Panc1 (cell line): ENCODE measurements at places on chromosomes 2 and 18.

DNA sequence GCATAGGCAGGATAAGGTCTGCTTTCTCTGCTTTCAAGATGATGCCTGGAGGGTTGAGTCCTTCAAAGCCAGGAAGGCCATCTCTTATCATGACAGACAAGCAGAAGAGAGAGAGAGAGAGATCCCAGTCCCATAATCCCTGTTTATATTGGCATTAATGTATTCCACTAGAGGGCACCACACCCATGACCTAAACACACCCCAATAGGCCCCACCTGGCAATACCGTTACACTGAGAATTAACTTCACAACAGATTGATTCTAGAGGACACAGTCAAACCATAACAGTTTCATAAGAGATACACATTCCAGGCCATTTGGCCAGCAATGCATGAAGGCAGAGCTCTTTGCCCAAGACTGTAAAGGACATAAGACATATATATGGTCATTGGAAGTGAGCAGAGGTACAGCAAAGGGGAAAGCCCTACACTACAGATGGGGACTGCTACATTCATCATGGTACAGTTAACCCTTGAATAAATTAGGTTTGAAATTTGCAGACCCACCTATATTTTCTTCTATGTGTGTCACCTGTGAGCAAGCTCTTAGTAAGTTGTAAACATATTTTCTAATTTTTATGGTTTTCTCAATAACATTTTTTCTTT, 1516.1 kb downstream of the RPIA start:
- no peak for DNase-seq

DNA sequence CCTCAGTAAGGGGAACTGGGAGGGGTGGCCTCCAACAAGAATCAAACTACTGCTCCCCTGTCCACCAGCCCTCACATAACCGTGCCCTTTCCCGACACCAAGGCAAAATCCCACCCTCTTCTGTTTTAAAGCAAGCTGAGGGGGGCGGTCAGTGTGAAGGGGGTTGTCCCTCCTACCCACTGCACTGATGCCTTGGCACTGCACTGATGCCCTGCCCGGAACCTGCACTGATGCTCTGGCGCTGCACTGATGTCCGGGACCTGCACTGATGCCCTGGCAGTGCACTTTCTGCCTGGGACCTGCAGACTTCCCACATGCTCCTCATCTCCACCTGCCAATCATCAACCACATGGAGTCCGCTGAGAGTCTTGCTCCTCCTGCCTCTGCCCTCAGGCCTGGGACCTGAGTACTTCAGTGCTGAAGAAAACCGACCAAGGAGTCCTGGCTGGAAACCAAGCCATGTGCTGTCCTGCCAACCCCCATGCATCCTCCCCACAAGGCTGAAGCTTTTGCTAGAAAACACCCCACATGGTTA, 179.5 kb downstream of the SMAD2 start:
- DNase-seq: no peak

DNA sequence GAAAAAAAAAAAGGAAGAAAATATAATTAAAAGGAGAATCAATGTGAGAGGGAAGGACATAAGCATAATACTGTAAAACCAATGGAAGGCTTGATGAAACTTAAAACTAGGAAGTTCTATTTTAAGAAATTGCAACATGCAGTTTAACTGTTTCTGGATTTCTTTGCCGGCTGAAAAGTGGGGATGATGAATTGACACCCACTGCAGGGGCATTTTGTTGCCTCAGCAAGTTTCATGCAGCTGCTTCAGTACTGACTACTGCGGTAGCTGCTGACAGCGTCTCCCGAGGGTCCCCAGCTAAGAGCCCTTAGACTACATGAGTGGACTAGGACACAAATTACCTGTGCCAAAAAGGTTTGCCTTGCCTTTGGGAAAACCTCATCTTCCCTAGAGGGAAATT, 69.2 kb downstream of the B3GNT2 start:
- DNase-seq: no peak

DNA sequence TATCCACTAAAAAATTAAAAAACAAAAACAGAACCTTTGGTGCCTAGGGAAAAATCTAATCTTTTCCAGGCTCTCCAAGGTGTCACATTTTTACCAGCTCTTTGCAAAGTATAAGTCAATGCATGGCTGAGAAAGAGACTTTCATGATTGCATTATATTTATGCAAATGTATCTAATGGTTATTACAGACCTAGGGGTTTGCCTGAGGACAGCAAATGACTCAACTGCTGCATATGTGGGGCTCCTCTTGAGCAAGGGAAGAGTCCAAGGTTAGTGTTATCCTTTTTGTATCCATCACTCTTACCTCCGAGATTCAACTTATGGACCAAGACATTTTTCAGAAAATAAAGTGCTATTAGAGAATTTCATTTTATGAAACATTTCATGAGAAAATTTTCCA, 33.9 kb upstream of the RMP24 start:
- DNase-seq: no peak

DNA sequence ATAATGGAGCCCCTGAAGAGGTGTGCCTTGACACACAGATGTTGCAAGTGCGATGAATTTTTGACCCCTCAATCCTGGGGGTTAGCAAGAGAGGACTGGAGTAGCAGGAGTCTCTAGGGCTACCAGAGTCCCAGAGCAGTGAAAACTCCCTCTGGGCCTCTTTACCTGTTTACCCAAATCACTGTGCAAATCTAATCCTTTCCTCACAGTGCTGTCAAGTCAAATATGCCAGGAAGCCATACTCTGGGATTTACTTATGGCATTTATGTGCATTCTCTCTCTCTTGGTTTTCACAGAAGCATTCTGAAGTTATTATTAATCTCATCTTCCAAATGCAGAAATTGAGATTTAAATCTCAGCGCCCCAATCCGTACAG, 62.0 kb downstream of the MOGAT1 start:
- no peak for DNase-seq

DNA sequence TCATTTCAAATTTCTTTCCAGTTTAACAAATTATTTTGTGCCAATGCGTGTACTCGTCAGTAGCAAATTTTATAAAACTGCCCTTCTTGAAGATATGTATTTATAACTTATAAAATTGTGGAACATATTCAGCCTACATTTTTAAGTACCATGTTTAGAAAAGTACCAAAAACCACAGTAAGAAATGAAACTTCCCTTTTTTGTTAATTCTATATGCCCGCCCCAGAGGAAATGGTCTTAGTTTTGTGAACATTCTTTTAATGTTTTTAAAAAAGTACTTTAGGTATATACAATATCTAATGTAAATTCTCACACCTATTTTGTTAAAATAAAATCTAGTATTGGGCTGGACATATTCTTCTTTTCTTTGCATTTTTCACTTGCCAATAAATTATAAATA, 1.2 kb downstream of the UGT1A9 start:
- DNase-seq: no peak

DNA sequence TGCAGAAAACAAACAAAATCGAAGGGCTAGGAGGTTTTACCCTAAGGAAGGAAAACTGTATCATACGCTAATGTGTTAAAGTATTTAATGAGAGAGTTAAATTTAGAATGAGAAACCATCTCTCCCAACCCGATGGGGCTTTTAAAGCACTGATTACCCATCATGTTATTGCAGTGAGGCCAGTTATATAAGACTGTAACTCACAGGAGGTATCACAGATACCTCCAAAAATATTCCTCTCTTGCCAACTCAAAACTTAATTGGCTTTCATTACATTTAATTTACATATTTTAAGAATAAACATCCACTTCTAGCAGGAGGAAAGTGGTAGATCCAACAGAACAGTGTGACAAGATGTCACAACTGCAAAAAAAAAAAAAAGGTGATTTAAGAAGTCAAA, 56.3 kb downstream of the RPL31 start:
- no peak for DNase-seq

DNA sequence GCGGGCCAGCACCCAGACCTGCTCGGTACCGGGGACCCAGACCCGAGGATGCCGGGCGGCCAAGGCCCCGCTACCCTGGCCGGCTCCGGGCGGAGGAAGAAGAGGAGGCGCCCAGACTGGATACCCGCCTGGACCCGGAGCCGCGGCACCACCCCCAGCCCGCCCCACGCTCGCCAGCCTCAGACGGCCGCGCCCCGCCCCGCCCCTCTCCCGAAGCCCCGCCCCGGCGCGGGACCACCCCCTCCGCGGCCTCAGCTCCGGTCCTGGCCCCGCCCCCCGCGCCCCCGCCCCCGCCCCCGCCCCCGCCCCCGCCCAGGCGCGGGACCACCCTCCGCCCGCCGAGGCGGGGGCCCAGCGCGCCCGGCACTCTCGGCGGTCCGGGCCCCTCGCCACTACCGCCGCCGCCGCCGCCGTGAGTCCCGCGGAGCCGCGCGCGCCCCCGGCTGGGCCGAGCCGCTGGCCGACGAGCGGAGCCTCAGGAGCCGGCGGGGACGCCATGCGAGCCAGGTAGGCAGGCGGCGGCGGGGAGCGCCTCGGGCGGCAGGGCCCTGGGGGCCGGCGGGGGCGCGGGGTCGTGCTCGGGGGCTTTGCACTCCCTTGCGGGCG, at the start of gene SH3BP4:
Gene SH3BP4, plus strand, starts transcription at position 354 of the 606 bp plus-strand sequence. CDS start 82,986 bp downstream, outside the sequence.
- no peak for DNase-seq

DNA sequence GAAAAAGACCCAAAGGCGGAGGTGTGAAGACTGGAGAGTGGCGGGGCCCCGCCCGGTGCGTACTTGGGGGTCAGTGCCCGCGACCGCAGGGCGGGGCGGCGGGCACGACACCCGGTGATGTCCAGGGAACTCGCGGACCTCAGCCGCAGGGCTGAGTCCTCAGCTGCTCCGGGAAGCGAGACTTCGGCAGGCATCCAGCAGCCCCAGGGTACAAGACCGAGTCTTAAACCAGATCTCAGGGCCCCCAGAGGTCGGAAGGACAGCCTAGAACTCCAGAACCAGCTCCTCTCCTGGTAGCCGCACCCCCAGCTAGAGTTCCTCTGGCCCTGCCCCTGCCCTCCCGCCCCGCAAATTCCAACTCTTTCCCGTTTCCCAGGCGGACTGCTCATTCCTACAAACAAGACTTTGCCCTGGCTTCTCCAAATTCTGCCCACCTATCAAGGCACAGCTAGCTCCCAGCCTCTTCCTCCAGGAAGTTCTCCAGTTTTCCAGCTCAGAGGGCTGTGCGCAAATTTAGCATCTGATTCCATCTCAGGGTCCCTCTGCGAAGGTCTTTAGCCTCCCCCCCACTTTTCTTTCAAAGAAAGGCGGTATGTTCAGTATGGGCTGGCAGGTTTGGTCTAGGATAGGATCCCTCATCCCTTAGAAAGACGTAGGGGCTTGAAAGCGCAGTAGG, 26.0 kb upstream of the NOTO start:
- DNase-seq: no peak

- DNase-seq: peak; percentile 13
These were observed 52.3 kb upstream of the ROCK1 start for GRCh38 chr18:21163647-21164547.

DNA sequence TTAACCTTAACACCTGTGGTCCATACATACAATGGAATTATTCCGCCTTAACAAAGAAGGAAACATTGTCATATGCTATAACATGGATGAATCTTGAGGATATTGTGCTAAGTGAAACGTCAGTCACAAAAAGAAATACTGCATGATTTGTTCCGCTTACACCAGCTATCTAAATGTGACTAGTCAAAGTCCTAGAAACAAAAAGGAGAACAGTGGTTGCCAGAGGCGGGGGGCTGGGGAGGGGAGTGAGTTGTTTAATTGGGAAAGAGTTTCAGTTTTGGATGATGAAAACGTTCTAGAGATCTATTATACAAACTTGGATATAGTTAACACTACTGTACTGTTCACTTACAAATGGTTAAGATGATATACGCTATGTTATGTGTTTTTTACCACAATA, 72.0 kb downstream of the SPRED2 start:
- no peak for DNase-seq

DNA sequence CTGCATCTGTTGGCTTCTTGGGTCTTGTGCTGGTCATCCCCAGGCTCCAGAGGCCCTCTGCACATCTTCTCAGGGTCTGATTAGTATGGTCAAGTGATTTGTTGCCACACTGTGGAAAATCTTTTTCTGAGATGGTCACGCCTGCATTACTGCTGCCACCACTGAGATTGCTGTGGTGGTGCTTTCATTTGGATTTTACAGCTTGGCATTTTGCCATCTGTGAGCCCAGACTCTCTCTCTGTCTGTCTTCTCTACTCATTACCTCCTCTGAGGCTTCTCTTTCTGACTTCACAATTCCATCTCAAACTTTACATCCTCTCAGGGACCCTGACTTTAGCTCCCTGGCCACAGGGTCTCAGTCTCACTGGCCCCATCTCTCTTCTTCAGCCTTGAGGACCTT, 154.6 kb downstream of the LRRTM1 start:
- no peak for DNase-seq

GRCh38 chr2:78766459-78766858, 259.0 kb upstream of the REG3G start:
- DNase-seq: no peak
